Right lung (tissue), 10 donors: ENCODE measurements at places on chromosomes 5 and 9. TPM values are rescaled to one million over a fixed set of nuclear protein-coding genes. Genes with fewer than 3 reads are reported as not detected.

The PTGR1 gene
- polyA plus RNA-seq = 47.1 TPM

The FBLL1 gene
- polyA plus RNA-seq = 0.60 TPM

The CATSPER3 gene
- polyA plus RNA-seq = 1.1 TPM

The IRGM gene
- polyA plus RNA-seq = 1.0 TPM

The IFNK gene
- not detected for polyA plus RNA-seq
